Progenitor cell of endocrine pancreas (in vitro differentiated cells): ENCODE measurements at places on chromosomes 7 and 10. TPM values are rescaled to one million over a fixed set of nuclear protein-coding genes. Genes with fewer than 3 reads are reported as not detected.

- no peak for DNase-seq
- no peak overlapping the region for H3K27ac ChIP-seq
- peaks cover 13% of the 10 kb centered on the region for H3K4me1 ChIP-seq
- no peaks in the 10 kb centered on the region for H3K36me3 ChIP-seq
- no peaks in the 10 kb centered on the region for H3K27me3 ChIP-seq
These were observed 31.2 kb downstream of the OSBPL3 start for GRCh38 chr7:24948739-24949138.

DNA sequence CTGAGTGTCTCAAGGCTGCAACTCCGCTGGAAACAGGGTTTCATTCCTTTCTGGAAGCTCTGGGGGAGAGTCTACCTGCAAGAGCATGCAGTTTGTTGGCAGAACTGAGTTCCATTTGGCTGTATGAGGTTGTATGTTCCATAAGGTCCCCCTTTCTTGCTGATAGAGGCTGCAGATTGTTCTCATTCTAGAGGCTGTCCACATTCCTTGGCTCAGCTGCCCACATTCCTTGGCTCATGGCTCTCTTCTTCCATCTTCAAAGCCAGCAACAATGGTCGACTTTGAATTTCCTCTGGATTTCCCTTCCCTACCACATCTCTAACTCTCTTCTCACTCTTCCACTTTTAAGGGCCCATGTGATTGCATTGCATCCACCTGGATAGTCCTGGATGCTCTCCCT is 147.3 kb upstream of the CDCA7L start:
- no peak overlapping the region for H3K4me3 ChIP-seq
- peaks cover 14% of the 10 kb centered on the region for H3K27me3 ChIP-seq
- no peaks in the 10 kb centered on the region for H3K36me3 ChIP-seq
- H3K27ac ChIP-seq, result no peak overlapping the region

Gene PTPRZ1
- 0.74 and 1.6 TPM in 2 replicates for total RNA-seq

Gene CREB5
- 4.6 and 5.4 TPM in 2 replicates for total RNA-seq

Gene SGCE
- total RNA-seq, result 35.4 and 49.3 TPM in 2 replicates

Gene ST8SIA6
- 0.36 and 0.98 TPM in 2 replicates for total RNA-seq

Gene HMX3
- total RNA-seq, result not detected in 2 replicates

Gene RHOBTB1
- total RNA-seq, result 21.7 and 23.8 TPM in 2 replicates

Gene NODAL
- not detected in 2 replicates for total RNA-seq

Gene CAMK2B
- 9.3 and 12.2 TPM in 2 replicates for total RNA-seq

GRCh38 chr7:21059069-21059468 is 272.4 kb upstream of the SP8 start:
- H3K27me3 ChIP-seq, result no peaks in the 10 kb centered on the region
- no peak for DNase-seq
- H3K4me3 ChIP-seq, result no peak overlapping the region
- H3K27ac ChIP-seq, result no peak overlapping the region

Gene UTF1
- total RNA-seq, result not detected in 2 replicates

Gene BHLHA15
- 0.57 and 1.7 TPM in 2 replicates for total RNA-seq

- peaks cover 3% of the 10 kb centered on the region for H3K27me3 ChIP-seq
- no peaks in the 10 kb centered on the region for H3K36me3 ChIP-seq
These were observed 37.5 kb downstream of the PTN start for GRCh38 chr7:137305901-137306621.

DNA sequence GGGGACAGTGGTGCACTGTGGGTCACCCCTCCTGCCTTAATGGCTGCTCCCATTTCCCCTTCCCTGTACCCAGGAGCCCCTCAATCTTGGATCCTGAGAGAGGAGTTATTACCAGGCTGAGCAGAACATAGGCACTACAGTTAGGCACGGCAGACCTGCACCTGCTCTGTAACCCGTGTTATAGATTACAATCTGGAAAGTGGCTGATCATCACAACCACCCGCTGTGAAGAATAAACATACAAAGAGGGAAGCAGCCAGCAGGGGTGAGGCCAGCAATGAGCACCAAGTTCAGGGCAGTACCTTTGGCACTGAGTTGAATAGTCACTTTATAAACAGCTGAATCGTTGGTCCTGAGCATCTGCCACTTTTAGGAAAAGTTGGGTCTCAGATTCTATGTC is 1.7 kb downstream of the CDHR1 start:
- no peaks in the 10 kb centered on the region for H3K36me3 ChIP-seq
- H3K27ac ChIP-seq, result no peak overlapping the region
- H3K4me1 ChIP-seq, result no peaks in the 10 kb centered on the region
- DNase-seq, result no peak
- H3K27me3 ChIP-seq, result peaks cover 86% of the 10 kb centered on the region

Gene NEUROG3
- total RNA-seq, result 7.2 and 7.3 TPM in 2 replicates

- H3K27me3 ChIP-seq, result peaks cover 47% of the 10 kb centered on the region
- no peak overlapping the region for H3K4me3 ChIP-seq
- no peak overlapping the region for H3K27ac ChIP-seq
- DNase-seq, result no peak
- H3K36me3 ChIP-seq, result peaks cover 7% of the 10 kb centered on the region
These were observed 140.9 kb downstream of the DNAJB6 start for GRCh38 chr7:157477550-157478212.

DNA sequence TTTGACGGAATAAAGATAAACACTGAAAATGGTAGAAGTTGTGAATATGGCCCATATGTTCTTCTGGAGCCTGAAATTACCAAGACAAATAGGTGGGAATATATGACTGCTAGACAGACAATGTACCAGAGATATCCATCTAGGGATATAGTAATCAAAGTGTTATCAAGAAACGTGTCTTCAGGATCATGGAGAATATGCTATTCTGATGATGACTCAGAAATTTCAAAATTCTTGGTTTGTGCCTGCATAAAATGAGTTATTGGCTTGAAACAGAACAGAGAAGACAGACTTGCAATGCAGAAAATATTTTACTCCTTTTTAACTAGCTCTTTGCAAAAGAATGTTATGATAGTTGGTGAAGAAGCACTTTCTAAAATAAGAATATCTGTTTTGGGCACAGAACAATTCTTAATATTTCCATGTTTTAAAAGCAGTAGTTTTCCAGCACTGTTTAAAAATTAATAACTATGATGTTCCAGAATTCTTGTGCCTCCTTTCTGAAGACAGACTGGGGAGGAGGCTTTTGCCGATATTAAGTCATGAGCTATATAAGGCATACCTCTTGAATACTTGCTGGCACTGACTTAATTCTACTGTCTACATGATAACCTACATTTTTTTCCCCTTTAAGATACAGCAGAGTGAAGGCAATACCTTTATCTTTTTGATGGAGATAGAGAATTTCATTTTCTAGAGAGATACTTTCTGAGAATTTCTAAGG is 34.4 kb upstream of the CABCOCO1 start:
- H3K36me3 ChIP-seq, result no peaks in the 10 kb centered on the region
- H3K4me1 ChIP-seq, result peaks cover 5% of the 10 kb centered on the region
- H3K4me3 ChIP-seq, result no peak overlapping the region
- no peaks in the 10 kb centered on the region for H3K27me3 ChIP-seq
- no peak for DNase-seq
- no peak overlapping the region for H3K27ac ChIP-seq

GRCh38 chr10:130233426-130233825 is 97.2 kb downstream of the GLRX3 start:
- peaks cover 2% of the 10 kb centered on the region for H3K4me1 ChIP-seq
- H3K27ac ChIP-seq, result no peak overlapping the region
- H3K36me3 ChIP-seq, result peaks cover 1% of the 10 kb centered on the region
- no peak overlapping the region for H3K4me3 ChIP-seq
- DNase-seq, result no peak
- no peaks in the 10 kb centered on the region for H3K27me3 ChIP-seq

DNA sequence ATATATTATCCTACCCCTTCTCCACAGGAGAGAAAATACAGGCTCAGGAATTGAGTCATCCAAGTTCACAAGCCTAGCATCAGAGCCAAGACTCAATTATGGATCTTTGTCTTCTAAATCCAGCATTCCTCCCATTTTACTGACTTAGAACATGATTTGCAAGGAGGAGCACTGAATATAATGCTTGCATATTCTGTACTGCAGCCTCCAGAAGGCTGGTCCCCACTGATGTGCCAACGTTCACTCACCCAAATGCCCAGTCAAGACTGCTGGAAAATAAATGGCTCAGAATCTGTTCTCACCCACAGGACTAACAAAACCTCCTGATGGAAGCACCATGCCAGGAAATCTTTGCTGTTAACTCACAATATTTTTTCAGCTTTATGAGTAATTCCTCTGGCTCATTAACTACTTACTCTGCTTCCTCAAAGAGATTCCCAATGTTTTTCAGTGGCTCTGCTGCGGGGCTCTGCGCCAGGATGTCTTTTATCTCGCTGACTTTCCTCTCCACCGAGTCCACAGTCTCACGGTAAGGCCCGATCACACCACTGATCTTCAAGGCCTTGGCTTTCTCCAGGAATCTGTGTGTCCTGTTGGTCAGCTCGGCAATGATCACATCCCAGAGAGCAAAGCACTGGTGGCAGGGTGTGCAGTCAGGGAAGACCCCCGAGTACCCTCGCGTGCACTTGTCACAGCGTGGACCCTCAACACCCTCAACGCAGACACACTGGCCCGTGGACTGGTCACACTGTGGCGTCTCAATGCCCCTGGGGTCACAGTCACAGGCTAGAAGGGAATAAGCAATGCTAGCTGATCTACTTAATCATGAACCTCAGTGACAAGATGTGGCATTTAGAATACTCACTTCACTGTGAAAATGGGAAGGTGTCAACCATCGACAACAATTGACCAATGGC is 48.8 kb downstream of the DLD start:
- peaks cover 35% of the 10 kb centered on the region for H3K36me3 ChIP-seq
- DNase-seq, result no peak
- H3K27ac ChIP-seq, result peak overlapping the region; percentile 22
- H3K27me3 ChIP-seq, result no peaks in the 10 kb centered on the region
- H3K4me3 ChIP-seq, result no peak overlapping the region

GRCh38 chr7:26199301-26200037 is 1.1 kb downstream of the HNRNPA2B1 start:
- H3K36me3 ChIP-seq, result peaks cover 52% of the 10 kb centered on the region
- DNase-seq, result peak; percentile 18
- H3K27me3 ChIP-seq, result no peaks in the 10 kb centered on the region

DNA sequence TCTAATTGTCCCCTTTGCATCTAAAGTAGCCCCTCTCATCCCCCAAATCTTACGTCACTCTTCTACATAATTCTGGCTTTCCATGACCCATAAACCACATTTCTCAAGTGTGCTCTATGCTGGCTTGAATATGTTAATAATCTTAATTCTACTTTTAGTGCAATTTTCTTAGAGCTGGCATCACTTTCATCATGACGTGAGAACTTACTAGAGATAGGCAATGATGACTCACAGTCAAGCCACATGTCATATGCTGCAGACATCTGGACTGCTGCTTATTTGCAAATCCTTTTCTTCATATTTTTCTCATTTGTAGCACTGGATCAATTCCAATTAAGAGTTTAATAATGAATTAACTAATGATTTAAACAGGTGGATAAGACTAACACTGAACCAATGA is 260.7 kb upstream of the PRKCQ start:
- H3K27ac ChIP-seq, result no peak overlapping the region
- H3K4me1 ChIP-seq, result no peaks in the 10 kb centered on the region
- H3K36me3 ChIP-seq, result peaks cover 3% of the 10 kb centered on the region

Gene TAF3
- total RNA-seq, result 8.5 and 9.4 TPM in 2 replicates

GRCh38 chr7:5528071-5528814 is 104.6 kb upstream of the TNRC18 start:
- no peak for DNase-seq
- peak overlapping the region; percentile 92 for H3K4me3 ChIP-seq
- peaks cover 48% of the 10 kb centered on the region for H3K36me3 ChIP-seq
- H3K27me3 ChIP-seq, result no peaks in the 10 kb centered on the region
- H3K27ac ChIP-seq, result peak overlapping the region; percentile 99
- peaks cover 37% of the 10 kb centered on the region for H3K4me1 ChIP-seq

GRCh38 chr10:29254123-29255046 is 34.5 kb upstream of the LYZL1 start:
- no peak overlapping the region for H3K4me3 ChIP-seq
- peaks cover 9% of the 10 kb centered on the region for H3K27me3 ChIP-seq
- peak overlapping the region; percentile 30 for H3K27ac ChIP-seq
- H3K4me1 ChIP-seq, result peaks cover 31% of the 10 kb centered on the region
- DNase-seq, result no peak

DNA sequence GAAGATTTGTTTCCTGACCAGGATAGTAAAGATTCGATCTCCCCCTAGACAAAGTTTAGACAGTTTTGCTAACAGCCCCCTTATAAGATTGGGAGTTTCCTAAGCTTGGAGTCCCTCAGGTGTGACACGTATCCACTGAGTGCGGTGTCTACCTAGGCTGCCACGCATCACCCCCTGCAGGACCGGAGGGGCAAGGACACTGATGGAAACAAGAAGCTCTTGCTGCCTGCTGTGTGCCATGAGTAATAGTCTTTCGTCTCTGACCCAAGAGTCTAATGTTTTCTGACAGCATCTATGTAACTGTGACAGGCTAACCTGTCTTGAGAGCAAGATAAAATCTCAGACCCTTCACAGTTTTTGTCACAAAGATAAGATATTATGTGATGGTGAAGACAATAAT is 173.5 kb downstream of the SEMA3E start:
- DNase-seq, result no peak
- H3K4me3 ChIP-seq, result no peak overlapping the region
- no peaks in the 10 kb centered on the region for H3K36me3 ChIP-seq
- H3K4me1 ChIP-seq, result no peaks in the 10 kb centered on the region
- H3K27ac ChIP-seq, result no peak overlapping the region

Gene EGFR
- total RNA-seq, result 43.8 and 47.8 TPM in 2 replicates

DNA sequence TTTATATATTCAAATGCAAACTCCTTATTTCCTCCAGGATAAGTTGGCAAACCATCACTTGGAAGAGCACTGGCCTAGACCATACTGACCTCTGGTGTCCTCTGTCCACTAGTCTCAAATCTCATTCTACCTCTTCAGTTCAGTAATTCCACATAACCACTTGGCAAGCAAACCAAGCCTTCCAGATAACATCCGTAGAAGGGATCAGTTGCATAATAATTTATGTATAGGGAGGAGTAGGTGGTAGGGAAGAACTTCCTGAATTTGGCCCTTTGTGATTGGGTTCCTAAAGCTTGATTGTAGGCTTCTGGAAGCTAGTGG is 55.0 kb downstream of the WAC start:
- peak overlapping the region; percentile 18 for H3K27ac ChIP-seq
- H3K4me1 ChIP-seq, result peaks cover 20% of the 10 kb centered on the region
- H3K4me3 ChIP-seq, result no peak overlapping the region
- DNase-seq, result no peak
- H3K27me3 ChIP-seq, result no peaks in the 10 kb centered on the region
